ENCODE measurements at places on chromosomes 6 and 20.

DNA sequence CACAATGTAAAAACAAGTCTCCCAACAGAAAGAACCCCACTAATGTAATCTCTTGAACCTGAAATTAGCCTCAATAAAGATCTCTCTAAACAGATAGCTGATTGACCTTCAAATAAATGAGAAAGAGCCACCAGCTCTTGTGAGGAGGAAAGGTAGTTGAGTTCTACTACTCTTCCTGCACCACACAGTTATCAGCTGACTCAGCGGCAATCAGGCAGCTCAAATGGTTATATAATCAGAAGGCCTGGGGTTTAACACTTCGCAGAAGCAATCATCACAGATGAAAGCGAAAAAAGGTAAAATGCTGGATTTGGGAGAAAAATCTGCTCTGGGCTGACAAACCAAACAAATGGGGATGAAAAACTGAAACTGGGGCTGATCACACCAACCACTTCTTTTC is 91.8 kb downstream of the CHD6 start:
- DNase-seq: no peak

GRCh38 chr6:140897349-140897748 is 1235.4 kb upstream of the GJE1 start:
- no peak for DNase-seq

GRCh38 chr6:102313699-102314098 is 920.2 kb downstream of the GRIK2 start:
- DNase-seq: no peak

DNA sequence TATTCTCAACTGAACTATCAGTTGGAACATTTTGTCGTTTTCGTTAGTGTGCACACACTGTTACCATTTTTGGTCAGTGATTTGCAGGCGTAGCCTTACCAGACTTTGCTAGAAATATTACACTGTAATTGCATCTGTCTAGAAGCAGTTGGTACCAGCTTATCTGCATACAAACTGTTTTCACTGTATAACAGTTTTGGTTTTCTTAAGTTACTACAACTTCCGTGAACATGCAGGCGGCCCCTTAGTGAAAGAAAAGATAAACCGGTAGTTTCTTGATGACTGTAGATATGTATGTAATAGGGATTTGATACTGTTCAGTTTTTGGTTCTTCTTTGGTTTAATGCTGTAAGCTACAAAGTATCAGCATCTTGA is 1.3 kb downstream of the DSTN start:
- no peak for DNase-seq

DNA sequence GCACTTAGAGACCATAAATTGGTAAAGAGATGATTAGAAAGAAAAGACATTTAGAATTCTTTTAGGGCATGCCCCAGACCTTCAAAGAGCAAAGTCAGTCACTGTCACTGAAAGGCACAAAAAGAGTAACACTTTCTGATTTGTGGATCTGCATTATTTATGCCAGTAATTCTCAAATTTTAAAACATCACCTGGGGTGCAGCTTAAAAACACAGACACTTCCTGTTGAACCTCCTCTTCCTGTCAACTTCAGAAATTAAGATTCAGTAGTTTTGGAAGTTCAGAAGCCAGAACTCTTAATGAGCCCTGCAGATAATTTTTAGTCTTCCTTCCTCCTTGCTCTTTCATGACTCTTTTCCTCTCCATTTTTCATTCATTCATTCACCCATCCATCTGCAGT is 137.5 kb downstream of the NRN1 start:
- no peak for DNase-seq

DNA sequence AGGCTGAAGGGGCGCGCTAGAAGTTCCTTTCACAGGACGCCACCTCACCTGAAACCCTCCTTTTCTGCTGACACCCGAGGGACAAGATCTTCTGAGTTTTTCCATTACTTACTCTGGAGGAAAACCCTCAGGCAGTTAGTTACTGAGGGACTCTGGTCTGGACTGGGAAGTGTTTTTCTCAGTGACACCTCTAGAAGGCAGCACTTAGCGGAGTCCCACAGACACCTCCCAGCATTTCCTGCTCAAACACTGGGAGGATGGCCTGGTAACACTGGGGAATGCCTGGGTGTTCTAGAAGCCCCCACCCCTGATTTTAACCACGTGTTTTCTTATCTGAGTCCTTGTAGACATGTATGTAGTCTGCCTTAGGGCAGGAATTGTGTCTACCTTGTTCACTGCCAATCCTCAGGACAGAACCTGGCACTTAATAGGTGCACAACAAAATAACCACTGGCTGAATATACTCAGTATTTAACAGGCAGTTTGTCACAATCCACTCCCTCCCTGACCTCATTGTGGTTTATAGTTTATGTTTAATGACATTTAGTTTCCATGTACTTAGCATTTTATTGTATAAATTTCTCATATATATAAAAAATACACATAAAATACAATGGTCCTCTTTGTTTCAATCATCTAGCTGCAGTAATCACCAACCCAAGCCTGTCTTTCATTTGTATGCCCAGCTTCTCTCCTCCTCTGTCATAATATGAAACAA is 4.8 kb downstream of the GSTA3 start:
- peak; percentile 25 for DNase-seq

GRCh38 chr6:28657769-28658465 is 132.2 kb downstream of the GPX5 start:
- peak; percentile 59 for DNase-seq

DNA sequence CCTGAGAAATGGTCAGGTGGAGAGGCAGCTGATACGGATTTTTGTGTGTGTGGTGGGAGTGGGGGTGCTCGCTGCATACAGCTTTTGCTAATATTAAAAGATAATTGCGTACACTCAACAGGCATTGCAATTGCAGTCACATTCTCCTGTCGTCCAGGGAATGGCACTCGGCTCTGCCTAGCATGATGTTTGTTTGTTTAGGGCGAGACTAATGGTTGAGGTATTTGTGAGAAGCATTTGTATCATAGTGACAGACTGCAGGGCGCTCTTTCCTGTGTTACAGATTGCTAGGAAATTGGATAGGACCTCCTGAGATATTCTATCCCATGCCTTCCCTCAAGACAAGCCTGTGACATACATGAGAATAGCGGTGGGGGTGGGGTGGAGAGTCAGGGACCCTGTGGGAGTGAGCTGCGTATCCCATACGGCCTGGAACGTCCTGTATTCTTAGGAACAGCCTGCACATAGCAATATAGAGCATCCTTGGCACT is 207.4 kb downstream of the SOX4 start:
- DNase-seq: peak; percentile 84

DNA sequence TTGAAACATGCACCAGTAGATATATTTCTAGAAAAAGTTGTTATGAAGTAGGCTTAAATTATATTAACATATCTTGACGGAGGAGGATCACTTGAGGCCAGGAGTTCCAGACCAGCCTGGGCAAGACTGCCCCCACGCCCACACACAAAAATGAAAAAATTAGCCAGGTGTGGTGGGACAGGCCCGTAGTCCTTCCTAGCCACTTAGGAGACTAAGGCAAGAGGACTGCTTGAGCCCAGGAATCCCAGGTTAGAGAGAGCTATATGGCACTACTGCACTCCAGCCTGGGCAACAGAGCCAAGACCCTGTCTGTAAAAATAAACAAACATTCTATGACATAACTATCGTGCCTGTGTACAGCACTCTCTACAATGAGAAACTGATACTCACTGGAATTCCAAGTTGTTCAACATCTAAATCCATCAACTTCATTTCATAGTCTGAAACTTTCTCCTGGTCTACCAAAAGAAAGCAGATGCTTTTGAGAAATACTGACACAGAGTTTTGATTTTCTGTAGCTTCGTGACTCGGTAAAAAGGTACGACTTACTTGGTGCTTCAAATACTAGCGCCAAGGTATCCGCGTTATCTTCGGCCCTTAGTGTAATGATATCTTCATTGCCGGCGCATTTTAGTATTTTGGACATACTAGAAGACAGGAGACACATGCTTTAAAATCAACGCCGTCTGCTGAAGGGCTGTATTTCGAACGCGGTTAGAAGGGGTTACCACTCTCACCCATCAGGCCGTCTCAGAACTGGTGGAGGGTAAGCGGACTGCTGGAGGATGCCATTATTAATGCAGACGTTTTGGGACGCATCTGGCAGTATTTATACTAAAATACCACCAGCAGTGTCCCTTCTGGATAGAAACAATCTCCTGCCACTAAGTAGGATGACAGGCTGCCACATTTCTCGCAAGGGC is 1.3 kb downstream of the PCNA start:
- no peak for DNase-seq

DNA sequence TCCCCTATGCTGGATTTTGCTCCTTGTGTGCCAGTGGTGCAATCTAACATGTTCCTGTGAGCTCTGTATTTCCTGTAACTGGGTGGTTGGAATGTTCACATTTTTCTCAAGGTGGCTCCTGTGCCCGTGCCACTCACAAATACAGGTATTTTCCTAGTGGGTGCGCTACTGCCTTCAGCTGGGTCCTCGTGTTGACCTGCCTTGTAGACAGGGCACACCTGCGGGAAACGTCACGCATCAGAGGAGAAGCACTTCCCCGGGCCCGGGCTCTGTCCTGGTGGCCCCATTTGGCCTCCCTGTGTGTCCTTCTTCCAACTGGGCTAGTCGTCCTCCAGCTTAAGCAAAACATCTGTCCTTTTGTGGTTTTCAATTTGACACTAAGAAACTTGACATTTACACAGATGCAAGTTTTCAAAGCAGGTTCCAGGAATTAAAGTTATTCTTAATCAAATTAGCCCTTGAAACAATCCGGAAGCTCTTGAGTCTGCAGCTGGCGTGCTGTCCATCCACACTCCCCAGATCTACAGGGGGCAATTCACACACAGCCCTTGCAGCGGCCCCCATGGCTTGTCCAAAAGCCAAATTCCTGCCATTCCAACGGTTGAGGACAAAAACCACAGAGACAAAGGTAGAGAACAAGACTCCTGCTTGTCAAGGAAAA is 275.1 kb downstream of the CDC5L start:
- DNase-seq: peak; percentile 79

GRCh38 chr6:41451039-41451438 is 95.1 kb upstream of the FOXP4 start:
- no peak for DNase-seq

DNA sequence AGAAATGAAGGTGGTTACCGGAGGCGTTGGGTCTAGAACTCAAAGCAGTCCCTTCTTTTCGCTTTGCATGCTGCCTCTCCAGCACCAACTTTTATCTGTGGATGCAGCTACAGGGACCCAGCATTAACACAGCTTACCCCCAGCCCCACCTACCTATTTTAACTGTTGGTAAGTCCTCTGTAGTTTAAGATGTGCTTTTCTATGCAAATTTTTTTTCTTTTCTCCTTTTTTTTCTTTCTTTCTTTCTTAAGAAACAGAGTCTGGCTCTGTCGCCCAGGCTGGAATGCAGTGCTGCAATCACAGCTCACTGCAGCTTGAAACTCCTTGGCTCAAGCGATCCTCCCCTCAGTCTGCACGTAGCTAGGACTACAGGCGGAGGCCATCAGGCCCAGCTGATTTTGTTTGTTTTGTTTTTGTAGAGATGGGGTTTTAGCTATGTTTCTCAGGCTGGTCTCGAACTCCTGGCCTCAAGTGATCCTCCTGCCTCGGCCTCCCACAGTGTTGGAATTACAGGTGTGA is 6.5 kb upstream of the USP45 start:
- peak; percentile 86 for DNase-seq

GRCh38 chr20:18738055-18738454 is 75.5 kb upstream of the SCP2D1 start:
- peak; percentile 18 for DNase-seq

DNA sequence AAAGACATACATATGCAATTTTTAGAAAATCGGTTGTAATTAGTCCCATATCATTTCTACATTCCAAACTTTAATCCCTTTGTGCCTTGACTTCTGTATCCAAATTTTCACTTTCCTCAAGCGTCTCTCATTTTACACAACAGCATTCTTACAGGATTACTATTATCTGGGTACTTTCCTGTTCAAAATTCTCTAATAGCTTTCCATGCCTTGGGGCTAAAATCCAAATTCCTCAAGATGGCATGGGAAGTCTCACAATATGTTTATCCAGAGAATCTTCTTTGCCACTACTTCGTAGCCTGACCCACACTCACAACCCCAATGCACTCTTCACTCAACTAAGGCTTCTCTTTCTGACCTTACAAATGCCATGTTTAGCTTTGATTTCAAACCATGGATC is 125.0 kb downstream of the TBX18 start:
- DNase-seq: no peak

DNA sequence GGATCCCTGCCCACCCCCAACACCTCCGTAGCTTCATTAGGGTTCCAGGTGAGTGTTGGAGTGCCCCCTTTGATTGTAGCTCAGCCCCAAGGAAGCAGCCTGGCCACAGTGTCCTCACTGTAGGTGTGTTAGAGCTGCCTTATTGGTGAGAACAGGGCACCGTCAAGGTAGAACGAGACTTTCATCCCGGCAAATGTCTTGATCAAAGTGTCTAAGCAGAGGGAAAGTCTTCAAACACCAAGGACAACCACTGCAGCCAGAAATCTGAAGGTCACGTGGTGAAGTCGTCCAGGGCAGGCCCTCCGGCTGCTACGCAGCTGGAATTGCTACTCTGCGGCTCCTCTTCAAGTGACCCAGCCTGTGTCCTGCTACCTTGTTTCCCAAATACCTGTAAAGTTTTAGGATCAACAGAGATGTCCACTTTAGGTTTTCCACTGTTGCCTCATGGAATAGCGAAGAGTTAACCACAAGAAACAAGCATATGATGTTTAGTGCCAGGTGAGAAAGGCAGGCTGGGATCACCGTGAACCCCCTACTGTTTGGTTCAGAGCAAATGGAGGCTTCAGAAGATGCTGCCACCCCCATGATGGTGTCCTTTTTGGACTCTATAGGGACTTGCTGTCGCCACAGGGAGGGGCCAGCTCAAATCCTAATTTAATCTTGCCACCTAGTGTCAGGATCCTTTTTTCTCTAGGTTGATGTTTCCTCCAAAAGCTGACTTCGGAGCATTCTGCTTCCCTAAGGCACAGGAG is 1.7 kb upstream of the DLL1 start:
- DNase-seq: no peak

DNA sequence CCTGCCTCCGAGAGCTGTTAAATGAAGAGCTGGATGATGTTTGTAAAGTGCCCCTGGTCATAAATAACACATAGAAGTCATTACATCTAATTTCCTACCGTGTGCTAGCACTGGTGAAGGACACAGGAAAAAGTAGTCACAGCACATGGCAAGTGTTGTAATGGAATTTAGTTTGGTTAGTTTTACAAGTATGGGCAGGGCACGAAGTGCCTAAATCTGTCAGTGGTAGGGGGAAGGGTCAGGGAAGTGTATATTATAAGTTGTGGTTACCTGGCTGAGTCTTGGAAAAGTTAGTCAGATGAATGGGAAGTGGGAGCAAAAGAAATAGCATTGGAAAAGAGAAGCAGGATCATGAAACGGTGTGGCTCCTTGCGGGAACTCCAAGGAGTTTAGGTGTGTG is 1.6 kb downstream of the RIPPLY2 start:
- DNase-seq: no peak

- DNase-seq: no peak
Measured at GRCh38 chr20:22371843-22372242, 212.5 kb downstream of the FOXA2 start.

GRCh38 chr6:91291071-91291470 is 704.2 kb upstream of the MAP3K7 start:
- DNase-seq: peak; percentile 37

- peak; percentile 23 for DNase-seq
Measured at GRCh38 chr6:138404666-138405337, 779 bp downstream of the HEBP2 start.
